ENCODE measurements at places on chromosomes 2 and 18.

- no peak for DNase-seq
Measured at GRCh38 chr2:138028538-138028937, 64.3 kb downstream of the HNMT start.

DNA sequence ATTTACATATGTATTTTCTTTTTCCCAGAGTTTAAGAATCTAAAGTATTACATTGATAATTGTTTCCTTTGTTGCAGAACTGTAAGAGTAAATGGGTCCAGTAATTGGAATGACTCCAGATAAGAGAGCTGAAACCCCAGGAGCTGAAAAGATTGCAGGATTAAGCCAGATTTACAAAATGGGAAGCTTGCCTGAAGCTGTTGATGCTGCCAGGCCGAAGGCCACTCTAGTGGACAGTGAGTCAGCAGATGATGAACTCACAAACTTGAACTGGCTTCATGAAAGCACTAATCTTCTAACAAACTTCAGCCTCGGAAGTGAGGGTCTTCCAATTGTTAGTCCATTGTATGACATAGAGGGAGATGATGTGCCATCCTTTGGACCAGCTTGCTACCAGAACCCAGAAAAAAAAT is 183.8 kb upstream of the STON1 start:
- DNase-seq, result peak; percentile 52

- DNase-seq, result no peak
Measured at GRCh38 chr2:185625604-185626003, 113.0 kb upstream of the FSIP2 start.

DNA sequence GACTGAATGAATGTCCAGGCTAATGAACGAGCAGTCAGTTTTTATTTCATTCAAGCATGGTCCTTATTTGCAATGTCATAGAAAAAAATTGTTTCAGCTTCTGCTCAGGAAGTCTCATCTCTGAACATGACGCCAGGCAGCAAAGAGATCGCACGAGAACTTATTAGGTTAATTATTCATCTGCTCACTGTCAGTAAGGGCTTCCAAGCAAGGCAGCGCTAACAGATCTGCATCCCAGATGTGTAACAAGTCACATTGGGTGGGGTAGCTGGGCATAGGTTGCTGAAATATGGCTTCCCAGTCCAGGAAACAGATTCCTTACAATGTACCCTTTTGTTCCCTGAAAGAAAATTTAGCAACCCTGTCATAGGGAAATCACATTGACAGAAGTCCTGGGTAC is 63.5 kb downstream of the ANKRD44 start:
- no peak for DNase-seq

DNA sequence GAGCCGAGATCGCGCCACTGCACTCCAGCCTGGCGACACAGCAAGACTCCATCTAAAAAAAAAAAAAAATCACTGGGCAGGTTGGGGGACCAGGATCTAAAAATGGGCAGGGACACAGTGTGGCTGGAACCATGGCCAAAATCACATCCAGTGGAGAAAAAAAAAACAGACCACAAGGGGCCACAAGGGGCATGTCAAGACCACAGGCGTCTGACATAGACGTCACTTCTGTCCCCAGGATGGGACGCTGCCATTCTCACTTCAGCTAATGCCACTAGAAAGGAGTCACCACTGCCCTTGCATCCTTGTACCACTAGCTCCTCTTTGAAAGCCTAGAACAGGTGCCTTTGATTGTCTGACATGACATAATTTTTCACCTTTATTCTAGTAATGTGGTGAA is 2.5 kb upstream of the POMC start:
- no peak for DNase-seq

- no peak for DNase-seq
Measured at GRCh38 chr2:144237830-144238627, 281.9 kb downstream of the ZEB2 start.

DNA sequence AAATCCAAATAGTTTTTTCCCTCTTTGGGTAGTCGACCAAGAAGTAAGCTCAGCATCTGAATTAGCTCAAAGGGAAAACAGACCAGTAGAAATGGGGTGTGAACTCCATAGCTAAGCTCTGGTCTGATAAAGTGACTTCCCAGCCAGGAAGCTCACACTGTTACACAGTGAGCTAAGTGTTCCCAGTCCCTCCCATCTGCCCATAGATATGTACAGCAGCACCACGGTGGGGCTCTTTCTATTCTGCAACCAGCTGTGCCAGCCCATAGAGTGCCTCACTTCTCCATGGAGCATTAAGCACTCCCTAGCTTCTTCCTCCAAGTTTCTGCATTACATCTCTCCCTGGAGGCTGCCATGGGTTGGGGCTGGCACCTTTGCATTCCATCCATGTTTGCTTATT is 27.6 kb upstream of the NEMP2 start:
- no peak for DNase-seq

- no peak for DNase-seq
Measured at GRCh38 chr2:237615631-237616249, 11.6 kb upstream of the LRRFIP1 start.

- peak; percentile 12 for DNase-seq
Measured at GRCh38 chr2:222241128-222241870, 57.5 kb downstream of the PAX3 start.

Measured in neural progenitor cell (in vitro differentiated cells).